ENCODE measurements at places on chromosomes 16 and 17.

GRCh38 chr17:29149431-29150064 is 30.6 kb downstream of the MYO18A start:
- DNase-seq, result no peak

DNA sequence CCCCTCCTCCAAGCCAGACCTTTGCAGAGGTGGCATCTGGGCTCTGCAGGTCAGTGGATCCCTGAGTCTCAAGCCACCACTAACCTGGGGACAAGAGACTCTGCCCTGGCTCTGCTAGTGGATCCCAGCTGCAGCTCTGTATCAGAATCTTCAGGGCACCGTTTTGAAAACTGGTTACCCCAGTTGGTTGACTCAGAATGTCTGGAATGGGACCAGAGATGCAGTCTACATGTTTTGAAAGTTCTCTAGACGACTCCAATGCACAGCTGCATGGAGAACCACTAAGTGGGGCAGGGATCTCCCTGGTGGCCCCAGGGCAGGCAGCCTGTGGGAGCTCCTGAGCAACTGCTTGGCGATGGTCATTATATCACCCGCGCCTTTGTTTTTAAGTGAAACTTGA is 34.1 kb upstream of the ADORA2B start:
- no peak for DNase-seq

DNA sequence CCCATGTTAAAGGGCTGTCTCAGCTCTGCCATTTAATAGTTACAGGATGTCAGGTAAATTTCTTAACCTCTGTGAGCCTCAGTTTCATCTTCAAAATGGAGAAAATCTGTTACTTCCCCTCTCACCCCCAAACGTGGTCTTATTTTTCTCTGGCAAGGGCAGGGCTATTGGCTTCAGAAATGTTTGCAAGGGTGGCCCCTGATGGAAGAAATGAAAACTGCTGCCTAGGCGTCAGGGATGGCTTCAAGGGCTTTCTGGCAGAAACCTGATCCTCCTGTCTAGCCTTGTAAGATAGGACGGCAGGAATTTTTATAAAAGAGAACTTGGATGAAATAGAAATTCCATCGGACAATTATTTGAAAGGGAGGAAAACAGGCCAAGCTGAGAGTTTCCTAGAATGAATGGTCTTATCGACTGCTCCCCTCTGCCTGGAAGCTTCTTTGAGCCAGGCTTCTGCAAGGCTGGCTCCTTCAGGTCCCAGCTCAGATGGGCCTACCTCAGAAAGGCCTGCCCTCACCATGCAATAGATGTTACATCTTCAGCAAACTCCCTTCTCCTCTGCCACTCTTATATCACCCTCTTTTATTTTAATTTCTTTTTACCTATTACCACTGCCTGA is 43.0 kb upstream of the TANGO6 start:
- DNase-seq, result no peak

- no peak for DNase-seq
These were observed 38.1 kb upstream of the SSTR5 start for GRCh38 chr16:1034230-1035065.

GRCh38 chr16:2500918-2501750 is 12.6 kb upstream of the ATP6V0C start:
- peak; percentile 69 for DNase-seq

DNA sequence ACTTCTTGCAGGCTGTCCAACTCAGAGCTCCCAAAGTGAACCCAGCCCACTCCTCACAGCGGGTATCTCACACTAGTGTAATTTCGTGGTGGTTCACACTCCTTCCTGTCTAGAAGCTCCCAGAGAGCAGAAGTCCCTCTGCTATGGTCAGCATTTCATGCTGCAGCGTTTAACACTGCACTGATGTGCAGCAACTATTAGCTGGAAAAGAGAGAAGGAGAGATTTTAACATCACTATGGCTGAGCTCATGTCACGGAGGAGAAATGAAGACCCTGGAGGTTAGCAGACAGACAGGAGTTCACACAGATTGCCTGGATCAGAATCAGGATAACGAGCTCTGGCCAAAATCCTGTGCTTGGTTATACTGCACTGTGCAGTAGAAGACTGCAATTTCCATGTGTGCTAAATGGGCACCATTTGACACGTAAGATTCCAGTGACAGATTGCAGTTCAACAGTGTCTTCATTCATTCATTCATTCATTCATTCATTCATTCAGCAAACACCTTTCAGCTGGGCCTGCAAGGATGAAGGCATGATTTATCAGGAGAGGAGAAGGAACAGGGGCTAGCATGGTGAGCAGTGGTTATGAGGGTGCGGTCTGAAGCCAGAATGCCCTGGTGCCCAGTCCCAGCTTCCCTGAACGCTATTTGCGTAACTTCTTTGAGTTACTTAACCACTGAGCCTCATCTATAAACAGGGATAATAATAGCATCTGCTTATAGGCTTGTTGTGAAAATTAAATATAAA is 5.3 kb upstream of the CCL1 start:
- DNase-seq, result no peak

DNA sequence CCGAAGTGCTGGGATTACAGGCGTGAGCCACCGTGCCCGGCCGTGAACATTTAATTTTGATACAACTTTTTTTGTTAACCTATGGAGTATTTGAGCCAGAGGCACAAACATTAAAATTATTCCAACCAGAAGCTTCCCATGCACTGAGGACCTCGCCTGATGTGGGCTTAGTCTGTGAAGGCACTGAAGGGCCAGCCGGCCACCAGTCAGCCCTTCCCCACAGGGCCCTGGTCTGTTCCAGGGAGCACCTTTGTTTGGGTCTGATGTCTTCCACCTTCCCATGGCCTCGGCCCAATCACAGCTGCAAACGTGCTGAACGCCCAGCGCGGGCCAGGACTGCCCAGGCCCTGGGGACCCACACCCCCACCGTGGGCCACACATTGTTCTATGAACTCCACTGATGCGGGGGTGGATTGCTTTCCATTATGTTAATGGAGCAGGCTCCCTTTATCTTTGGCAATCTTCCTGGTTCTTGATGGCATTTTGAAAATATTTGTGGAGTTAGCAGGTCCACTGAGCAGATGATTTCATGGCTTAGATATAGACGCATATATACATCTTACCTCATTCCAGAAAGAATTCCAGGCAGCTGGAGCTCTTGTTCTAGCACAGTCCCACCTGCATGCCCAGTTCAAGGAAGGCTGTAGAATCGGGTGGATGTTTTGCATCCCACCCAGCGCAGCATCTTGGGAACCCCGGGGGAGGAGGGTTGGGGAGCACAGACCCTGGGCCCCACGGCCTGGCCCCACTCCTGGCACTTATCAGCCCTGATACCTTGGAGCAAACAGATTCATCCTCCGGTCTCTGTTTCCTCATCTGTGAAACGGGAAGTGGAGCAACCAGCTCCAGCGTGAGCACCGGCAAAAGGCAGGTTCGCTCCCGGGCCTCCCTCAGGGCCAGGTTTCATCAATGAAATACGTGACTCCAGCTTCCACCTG is 14.5 kb downstream of the SPIRE2 start:
- DNase-seq, result no peak
